Endothelial cell of coronary artery (primary cell): ENCODE measurements at places on chromosomes 4 and X. TPM values are rescaled to one million over a fixed set of nuclear protein-coding genes. Genes with fewer than 3 reads are reported as not detected.

The UGT8 gene
- not detected in 2 replicates for total RNA-seq

The HAND2 gene
- 1.7 TPM in 1 of 2 replicates, not detected in the other for total RNA-seq

The LETM1 gene
- 108 and 137 TPM in 2 replicates for total RNA-seq

The CT45A3 gene
- not detected in 2 replicates for total RNA-seq

The NHS gene
- under 0.01 and 0.28 TPM in 2 replicates for total RNA-seq

The RNF128 gene
- total RNA-seq: 0.09 TPM in 1 of 2 replicates, not detected in the other

The MAGEA1 gene
- total RNA-seq: not detected in 2 replicates

The SHROOM2 gene
- 5.4 and 5.7 TPM in 2 replicates for total RNA-seq

The ART3 gene
- total RNA-seq: under 0.01 TPM in 1 of 2 replicates, not detected in the other

The PWWP3B gene
- total RNA-seq: not detected in 2 replicates

The MAB21L2 gene
- under 0.01 TPM in 1 of 2 replicates, not detected in the other for total RNA-seq

The PRDX4 gene
- 183 and 214 TPM in 2 replicates for total RNA-seq

The TMPRSS11F gene
- total RNA-seq: not detected in 2 replicates

The RTL5 gene
- 0.09 and 0.47 TPM in 2 replicates for total RNA-seq

The RPS6KA3 gene
- 73.6 and 96.4 TPM in 2 replicates for total RNA-seq

The SLC34A2 gene
- total RNA-seq: not detected in 2 replicates

The CT45A7 gene
- total RNA-seq: not detected in 2 replicates

The FGA gene
- not detected in 2 replicates for total RNA-seq

The TCEAL5 gene
- not detected in 2 replicates for total RNA-seq

The FMR1NB gene
- not detected in 2 replicates for total RNA-seq

The UGT2A1 gene
- total RNA-seq: 0.27 and 0.85 TPM in 2 replicates

The RPS6KA6 gene
- total RNA-seq: 0.19 and 0.99 TPM in 2 replicates

The GRIA2 gene
- total RNA-seq: under 0.01 TPM in 1 of 2 replicates, not detected in the other

The POU3F4 gene
- total RNA-seq: not detected in 2 replicates

The RIBC1 gene
- 0.09 and 0.36 TPM in 2 replicates for total RNA-seq

The LYAR gene
- total RNA-seq: 21.5 and 25.2 TPM in 2 replicates

The CENPVL1 gene
- not detected in 2 replicates for total RNA-seq

The PAGE1 gene
- total RNA-seq: not detected in 2 replicates

The PNCK gene
- 0.09 TPM in 1 of 2 replicates, not detected in the other for total RNA-seq

The MAGEA2 gene
- not detected in 2 replicates for total RNA-seq

The CXCL9 gene
- not detected in 2 replicates for total RNA-seq

The TRMT2B gene
- 13.4 and 20.6 TPM in 2 replicates for total RNA-seq

The MAGEB2 gene
- total RNA-seq: not detected in 2 replicates

The HMX1 gene
- total RNA-seq: not detected in 2 replicates

The BMPR1B gene
- total RNA-seq: under 0.01 and 0.36 TPM in 2 replicates

The MAGEA10 gene
- not detected in 2 replicates for total RNA-seq

The ZNF185 gene
- 21.7 and 27.8 TPM in 2 replicates for total RNA-seq

The ABLIM2 gene
- total RNA-seq: 0.27 and 0.85 TPM in 2 replicates

The MAGEA11 gene
- total RNA-seq: not detected in 2 replicates

The AFF2 gene
- 0.09 and 0.18 TPM in 2 replicates for total RNA-seq

The MSANTD1 gene
- 0.27 and 0.47 TPM in 2 replicates for total RNA-seq

The NALF2 gene
- under 0.01 and 0.09 TPM in 2 replicates for total RNA-seq

The AIFM1 gene
- total RNA-seq: 24.9 and 26.3 TPM in 2 replicates

The ANOS1 gene
- 0.28 and 0.54 TPM in 2 replicates for total RNA-seq

The IL2RG gene
- total RNA-seq: not detected in 2 replicates

The PABPC1L2B gene
- total RNA-seq: not detected in 2 replicates

The BMP3 gene
- total RNA-seq: under 0.01 TPM in 1 of 2 replicates, not detected in the other

The HSD17B13 gene
- total RNA-seq: under 0.01 TPM in 1 of 2 replicates, not detected in the other

The NXF2 gene
- not detected in 2 replicates for total RNA-seq

The DUSP9 gene
- under 0.01 TPM in 1 of 2 replicates, not detected in the other for total RNA-seq

The SYTL5 gene
- 0.09 TPM in 1 of 2 replicates, not detected in the other for total RNA-seq

The SYN1 gene
- total RNA-seq: 0.09 TPM in 1 of 2 replicates, not detected in the other

The SOWAHB gene
- total RNA-seq: under 0.01 TPM in 2 replicates

The EDNRA gene
- 5.0 TPM in 1 of 2 replicates, not detected in the other for total RNA-seq
